ENCODE measurements at places on chromosomes 3 and 15.

- DNase-seq: no peak
These were observed 141.3 kb downstream of the ADAM10 start for GRCh38 chr15:58608129-58608590.

GRCh38 chr3:119428538-119428937, 34.9 kb downstream of the TMEM39A start:
- no peak for DNase-seq

DNA sequence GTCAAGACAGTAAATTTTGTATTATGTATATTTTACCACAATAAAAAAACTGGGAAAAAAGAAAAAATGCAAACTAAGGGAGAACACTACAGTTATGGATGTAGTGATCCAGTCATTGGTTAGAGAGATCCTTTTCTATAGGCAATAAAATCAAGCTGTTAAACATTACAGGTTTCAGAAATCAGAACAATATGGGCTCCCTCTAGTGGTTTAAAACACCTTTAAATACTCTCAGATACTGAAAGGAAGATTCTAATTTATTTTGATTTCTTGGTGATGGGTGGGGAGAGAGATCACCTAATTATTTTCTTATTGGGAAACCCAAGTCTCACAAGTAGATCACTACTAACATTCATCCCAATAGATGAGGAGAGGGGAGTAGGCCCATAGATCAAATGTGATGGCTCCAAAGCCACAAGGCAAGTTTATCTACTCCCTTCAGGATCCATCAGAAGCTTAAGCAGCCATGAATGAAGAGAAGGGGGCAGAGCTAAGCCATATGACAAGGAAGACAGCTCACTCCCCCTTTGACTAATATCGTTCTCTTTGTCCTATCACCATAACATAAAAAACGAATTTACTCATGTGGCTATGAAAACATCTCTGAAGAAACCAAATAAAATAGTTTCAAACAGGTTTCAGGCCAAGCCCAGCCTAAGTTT, 118.6 kb downstream of the ANO10 start:
- DNase-seq: no peak

DNA sequence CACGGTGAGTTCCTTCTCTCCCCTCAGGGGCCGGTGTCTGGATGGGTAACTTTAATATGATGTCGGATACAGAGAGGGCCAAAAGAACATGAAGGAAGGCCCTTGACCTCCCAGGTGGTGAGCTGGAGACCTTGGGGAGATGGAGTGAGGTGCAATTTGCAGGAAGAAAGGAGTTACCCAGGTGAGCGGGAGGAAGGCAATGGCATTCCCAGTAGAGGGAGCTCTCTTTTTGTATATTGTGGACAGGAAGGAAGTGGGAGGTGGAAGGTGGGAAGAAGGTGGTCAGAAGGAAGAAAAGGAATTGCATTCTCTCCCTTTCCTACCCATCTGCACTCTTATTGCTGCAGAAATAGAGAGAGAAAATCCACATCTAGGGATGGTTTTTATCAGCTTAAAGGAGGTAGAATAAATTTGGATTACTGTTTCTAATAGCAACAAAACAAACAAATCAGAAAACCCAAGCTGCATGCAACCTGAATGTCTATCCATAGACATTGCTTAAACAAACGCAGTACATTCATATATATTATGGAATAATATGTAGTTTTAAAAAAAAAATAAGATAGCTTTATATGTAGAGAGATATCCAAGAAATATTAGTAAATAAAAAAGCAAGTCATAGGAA, 169.0 kb upstream of the TSC22D2 start:
- no peak for DNase-seq

GRCh38 chr3:116601206-116601605, 108.4 kb upstream of the TUSC7 start:
- DNase-seq: no peak

DNA sequence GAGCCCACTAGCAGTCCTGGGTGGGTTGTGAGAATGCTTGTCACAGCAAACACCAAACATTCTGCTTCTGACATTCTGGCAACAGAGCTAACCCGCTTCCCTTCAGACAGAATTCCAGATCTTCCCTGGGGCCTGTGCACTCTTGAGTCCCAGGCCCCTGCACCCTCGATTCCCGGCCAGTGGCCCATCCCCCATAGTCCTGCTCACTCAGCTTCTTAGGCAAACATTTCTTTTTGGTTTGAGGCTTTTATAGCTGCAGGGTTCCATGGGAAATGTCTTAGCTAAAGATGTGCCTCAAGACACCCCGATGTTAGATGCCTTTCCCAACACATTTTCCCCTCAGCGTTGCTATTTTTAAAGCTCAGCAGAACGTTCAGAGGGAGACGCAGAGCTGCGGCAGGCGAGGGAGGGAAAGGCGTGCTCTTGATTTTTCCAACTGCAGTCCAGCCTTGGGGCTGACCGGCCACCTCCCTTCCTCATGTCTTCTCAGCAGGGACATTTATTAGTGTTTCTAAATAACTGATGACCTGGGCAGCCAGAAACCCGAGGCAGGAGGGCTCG, 35.2 kb downstream of the ABTB1 start:
- no peak for DNase-seq

DNA sequence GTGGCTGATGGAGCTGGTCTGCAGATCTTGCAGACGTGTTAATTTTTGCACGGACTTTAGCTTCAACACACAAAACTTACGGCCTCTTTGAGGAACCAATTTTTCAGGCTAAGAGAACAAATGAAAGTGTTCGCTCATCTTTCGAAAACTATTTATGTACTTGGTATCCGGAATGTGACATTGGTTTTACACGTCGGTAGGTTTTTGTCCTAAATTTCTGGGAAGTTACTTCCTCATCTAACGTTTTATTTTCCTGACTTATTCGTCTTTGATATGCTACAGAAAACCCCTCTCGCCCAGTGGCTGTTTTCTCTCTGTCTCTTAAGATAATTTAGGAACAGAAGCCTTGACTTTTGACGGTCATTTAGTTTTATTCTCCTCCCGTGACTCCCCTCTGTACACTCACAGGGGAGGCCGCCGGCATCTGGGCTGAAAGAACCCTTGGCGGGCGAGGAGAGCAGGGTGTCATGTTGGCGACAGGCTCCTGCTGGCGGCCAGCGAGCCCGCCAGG, 834 bp upstream of the GREM1 start:
- DNase-seq: no peak

Measured in epithelial cell of prostate (primary cell).